Spleen (tissue), 13 donors: ENCODE measurements at places on chromosomes 5 and 9. TPM values are rescaled to one million over a fixed set of nuclear protein-coding genes. Genes with fewer than 3 reads are reported as not detected.

- no peak overlapping the region for H3K4me3 ChIP-seq
- no peak for DNase-seq
- H3K36me3 ChIP-seq, result no peaks in the 10 kb centered on the region
- no peak overlapping the region for H3K27ac ChIP-seq
- H3K4me1 ChIP-seq, result no peaks in the 10 kb centered on the region
- H3K27me3 ChIP-seq, result no peaks in the 10 kb centered on the region
These were observed 19.2 kb downstream of the CAPSL start for GRCh38 chr5:35919191-35919590.

RFESD gene
- 5.1 TPM for total RNA-seq

DNA sequence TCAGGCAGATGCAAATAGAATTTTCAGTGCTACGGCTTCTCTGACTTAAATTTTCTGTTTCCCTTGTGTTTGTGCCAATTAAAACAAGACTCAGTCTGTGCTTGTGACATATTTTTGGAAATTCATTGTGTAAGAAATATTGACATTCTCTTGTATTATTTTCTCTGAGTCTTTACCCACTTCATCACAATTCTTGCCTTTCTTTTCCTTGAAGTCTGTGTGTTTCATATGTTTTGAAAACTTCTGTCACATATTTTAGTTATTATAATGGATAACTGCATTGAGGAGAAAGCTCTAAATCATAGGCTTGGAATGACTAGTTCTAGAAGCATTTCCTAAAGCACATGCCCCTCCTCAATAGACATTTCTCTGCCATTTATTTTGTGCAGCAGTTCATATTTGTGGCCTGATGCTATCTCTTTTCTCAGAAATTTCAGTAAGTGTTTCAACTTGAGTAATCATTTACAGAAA, 206.6 kb downstream of the PALM2AKAP2 start:
- H3K27me3 ChIP-seq, result no peaks in the 10 kb centered on the region
- no peak overlapping the region for H3K4me3 ChIP-seq
- no peaks in the 10 kb centered on the region for H3K36me3 ChIP-seq
- DNase-seq, result no peak
- no peaks in the 10 kb centered on the region for H3K4me1 ChIP-seq

- H3K27ac ChIP-seq, result no peak overlapping the region
- no peaks in the 10 kb centered on the region for H3K36me3 ChIP-seq
- H3K4me3 ChIP-seq, result no peak overlapping the region
- no peak for DNase-seq
- H3K27me3 ChIP-seq, result no peaks in the 10 kb centered on the region
- peaks cover 8% of the 10 kb centered on the region for H3K4me1 ChIP-seq
These were observed 18.7 kb upstream of the RHOBTB3 start for GRCh38 chr5:95712347-95712958.

NR2F1-AS1 gene
- 21.6 TPM for total RNA-seq

TMEM215 gene
- total RNA-seq, result not detected

MUSK gene
- total RNA-seq, result 0.10 TPM

GRCh38 chr9:20023961-20024571, 235.2 kb upstream of the SLC24A2 start:
- no peaks in the 10 kb centered on the region for H3K36me3 ChIP-seq
- no peak overlapping the region for H3K27ac ChIP-seq
- H3K4me3 ChIP-seq, result no peak overlapping the region
- H3K27me3 ChIP-seq, result no peaks in the 10 kb centered on the region
- DNase-seq, result no peak

DNA sequence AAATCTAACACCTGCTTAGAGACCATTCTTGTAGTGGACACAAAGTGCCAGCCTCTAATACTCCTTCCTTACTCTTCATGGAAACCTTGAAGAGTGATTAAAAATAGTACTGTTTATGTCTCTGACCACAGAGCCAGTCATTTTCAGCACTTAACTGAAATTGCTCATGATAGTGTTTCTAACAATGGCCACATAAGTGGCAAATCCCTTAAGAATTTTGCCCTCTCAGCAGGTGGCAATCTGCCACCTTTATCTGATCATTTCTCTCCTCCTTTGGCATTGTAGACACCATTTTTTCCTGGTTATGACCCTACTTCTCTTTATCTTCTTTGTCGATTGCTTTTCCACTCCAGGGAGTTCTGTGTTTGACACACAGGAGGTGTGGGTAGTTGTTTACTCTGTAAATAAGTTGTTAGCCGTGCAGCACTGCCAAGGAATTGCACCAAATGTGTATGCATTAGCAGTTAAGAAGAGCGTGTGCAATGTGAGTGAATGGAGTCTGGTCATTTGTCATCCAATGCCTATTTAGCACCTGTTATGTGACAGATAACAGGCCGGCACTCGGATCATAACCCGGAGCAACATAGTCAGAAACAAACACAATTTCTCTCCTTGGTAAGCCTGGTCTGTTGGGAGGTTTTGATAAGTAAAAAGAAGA, 36.8 kb upstream of the STARD4 start:
- no peak for DNase-seq
- no peaks in the 10 kb centered on the region for H3K4me1 ChIP-seq
- H3K36me3 ChIP-seq, result no peaks in the 10 kb centered on the region
- no peaks in the 10 kb centered on the region for H3K27me3 ChIP-seq

BARHL1 gene
- total RNA-seq, result not detected

DNA sequence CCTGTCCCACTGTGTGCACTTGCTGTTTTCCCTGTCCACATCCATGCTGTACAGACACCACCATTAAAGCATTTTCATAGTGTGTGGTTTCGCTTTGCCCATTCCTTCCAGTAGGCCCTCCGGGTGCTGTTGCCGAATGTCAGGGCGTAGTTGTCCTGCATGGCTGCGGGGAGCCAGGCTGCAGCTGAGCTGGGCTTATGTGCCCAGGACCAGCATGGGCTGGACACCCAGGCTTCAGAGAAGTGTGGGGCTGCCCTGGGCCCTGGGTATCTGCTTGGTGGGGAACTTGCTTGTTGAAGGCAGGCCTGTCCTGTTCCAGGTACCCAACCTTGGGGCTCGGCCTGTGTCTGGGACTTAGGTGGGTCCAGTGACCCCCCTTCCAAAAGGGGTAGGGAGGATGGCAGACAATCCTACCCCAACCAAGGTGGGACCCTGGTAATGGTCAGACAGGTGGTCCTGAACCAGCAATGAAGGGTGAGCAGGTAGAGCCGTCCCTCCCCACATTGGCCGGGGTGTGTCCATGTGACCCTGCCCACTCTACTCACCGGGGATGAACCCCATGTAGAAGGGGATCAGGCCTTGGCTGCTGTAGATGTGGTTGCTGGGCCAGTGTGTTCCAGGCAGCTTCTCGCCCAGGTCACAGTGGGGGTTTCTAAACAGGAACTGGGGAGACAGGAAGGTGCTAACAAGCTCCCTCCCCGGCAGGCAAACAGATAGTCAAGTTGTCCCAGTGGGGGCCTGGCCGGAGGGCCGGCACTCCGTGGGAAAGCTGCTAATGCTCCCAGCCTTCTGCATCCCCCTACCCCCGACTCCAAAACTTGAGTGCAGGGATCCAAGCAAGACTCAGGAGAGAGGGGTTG, 2.8 kb downstream of the TUBB4B start:
- no peak for DNase-seq
- H3K4me1 ChIP-seq, result peaks cover 42% of the 10 kb centered on the region

GRCh38 chr5:171990713-171991015, 15.8 kb downstream of the FBXW11 start:
- H3K27me3 ChIP-seq, result no peaks in the 10 kb centered on the region
- H3K4me3 ChIP-seq, result no peak overlapping the region
- no peaks in the 10 kb centered on the region for H3K36me3 ChIP-seq
- H3K27ac ChIP-seq, result no peak overlapping the region

DNA sequence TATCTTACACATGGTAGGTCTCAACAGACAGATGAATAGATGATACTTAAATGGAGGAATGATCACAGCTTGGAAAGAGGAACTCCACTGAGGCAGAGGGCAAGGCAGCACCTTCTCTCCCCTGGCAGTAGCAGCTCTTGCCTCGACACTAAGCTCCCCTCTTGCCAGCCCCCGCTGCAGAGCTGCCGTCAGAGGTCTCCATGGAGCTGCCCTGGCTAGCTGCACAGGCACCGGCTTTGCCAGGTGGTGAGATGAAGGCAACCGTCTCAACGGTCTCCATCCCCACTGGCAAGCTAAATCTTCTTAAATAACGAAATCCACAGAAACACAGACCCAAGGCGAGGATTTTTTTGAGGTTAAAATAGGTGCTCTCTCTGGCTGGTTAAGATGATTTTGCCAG, 81.2 kb downstream of the CRB2 start:
- H3K27ac ChIP-seq, result no peak overlapping the region
- no peaks in the 10 kb centered on the region for H3K27me3 ChIP-seq
- peak; percentile 20 for DNase-seq
- H3K4me3 ChIP-seq, result no peak overlapping the region
- no peaks in the 10 kb centered on the region for H3K36me3 ChIP-seq
- no peaks in the 10 kb centered on the region for H3K4me1 ChIP-seq

DNA sequence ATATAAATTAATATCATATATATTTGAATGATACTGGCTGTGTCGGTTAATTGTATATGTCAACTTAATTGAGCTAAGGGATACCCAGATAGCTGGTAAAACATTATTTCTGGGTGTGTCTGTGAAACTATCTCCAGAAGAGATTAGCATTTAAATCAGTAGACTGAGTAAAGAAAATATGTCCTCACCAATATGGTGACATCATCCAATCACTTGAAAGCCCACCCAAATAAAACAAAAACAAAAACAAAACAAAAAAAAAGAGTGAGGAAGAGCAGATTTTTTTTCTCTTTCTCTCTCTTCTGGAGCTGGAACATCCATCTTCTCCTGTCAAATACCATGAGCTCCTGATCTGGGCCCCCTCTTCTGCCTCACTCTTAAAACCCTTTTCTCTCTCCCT, 15.7 kb upstream of the CCDC152 start:
- H3K36me3 ChIP-seq, result no peaks in the 10 kb centered on the region
- no peak overlapping the region for H3K4me3 ChIP-seq
- no peaks in the 10 kb centered on the region for H3K27me3 ChIP-seq
- no peak overlapping the region for H3K27ac ChIP-seq
- no peaks in the 10 kb centered on the region for H3K4me1 ChIP-seq
- DNase-seq, result no peak
